ENCODE measurements at places on chromosomes 3 and 15. TPM values are rescaled to one million over a fixed set of nuclear protein-coding genes. Genes with fewer than 3 reads are reported as not detected.
A peak's percentile ranks its signal among the peaks of the same experiment; 100 is the strongest.

DNA sequence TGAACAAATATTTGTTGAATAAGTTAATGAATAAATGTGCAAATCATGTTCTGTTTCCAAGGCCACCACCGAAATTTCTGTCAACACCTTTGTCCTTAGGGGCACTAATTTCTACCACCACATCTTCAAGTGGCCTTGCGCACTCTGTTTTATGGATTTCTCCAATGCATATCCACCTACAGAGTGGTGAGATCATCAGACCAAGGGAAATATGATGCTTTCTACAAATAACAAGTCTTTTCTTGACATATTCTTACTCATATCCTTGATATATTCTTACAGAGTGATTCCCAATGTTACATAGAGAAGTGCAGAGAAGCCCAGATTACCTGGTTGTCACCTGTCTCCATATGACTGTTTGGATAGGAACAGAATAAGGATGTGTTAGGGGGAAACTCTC is 36.1 kb upstream of the TMCO5A start:
- peak; percentile 43 for DNase-seq

TSEN2 gene
- polyA plus RNA-seq = 9.5 TPM

DNA sequence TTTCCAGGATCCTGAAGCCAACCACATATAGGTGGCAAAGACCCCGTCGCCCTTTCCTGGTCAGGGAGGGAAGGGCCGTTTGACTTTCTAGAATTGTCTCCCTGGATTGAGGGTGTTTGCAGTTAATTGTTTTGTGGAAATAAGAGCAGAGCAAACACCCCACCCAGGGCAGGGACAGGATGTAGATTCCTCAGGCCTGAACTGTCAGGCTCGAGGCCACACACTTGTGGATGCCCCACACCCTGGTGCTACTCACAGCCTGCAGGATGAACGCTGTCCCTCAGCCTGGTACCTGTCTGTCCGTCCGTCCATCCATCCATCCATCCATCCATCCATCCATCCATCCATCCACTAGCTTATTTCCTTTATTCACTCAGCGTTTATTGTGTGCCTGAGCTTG is 29.9 kb upstream of the FLNB start:
- DNase-seq = no peak

DNA sequence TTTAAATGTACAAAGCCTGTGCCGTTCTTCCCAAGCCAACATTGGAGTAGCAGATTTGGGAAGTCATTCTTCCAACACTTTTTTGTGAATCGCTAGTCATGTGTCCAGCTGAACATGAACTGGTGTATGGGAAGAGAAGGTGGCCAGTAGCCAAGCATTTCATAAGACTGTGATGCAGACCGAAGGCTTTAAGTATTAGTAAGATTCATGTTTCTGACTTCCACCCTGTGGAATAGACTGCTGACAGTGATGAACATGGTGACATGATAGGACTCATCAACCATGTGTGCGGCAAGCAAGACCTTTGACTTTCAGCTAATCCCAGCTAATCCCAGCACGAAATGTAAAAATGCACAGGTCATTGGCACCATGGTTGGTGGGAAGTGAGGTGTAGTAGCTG is 48.3 kb upstream of the THSD4 start:
- peak; percentile 99 for DNase-seq

DNA sequence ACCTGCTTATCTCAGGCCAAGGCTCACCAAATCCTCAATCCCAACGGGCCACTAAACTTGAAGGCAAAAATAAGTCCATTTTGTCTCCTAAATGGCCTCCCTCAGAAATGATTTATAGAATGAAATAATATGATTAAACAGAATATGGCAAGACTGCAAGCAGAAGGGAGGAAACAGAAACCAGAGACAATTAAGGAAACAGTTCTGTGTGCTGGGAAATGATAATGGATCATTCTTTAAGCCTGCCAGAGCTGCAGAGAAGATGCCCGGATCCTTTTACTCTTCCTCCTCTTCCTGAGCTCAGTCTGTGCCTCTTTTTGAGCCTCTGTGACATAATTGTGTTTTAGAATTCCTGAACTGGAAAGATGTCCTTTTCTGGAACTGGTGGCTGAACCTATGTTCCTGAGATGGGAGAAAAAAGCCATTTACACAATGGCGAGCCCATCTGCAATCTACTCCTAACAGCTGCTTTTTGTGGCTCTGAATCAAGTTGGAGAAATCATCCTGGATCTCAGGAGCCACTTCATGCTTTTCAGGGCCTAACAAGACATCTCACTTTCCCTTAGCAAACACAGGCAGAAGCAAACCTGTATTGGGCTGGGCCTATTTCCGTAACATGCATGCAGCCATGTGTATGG is 2.8 kb upstream of the ABHD2 start:
- no peak for DNase-seq

GRCh38 chr3:69300296-69300695 is 85.6 kb downstream of the FRMD4B start:
- no peak for DNase-seq

DNA sequence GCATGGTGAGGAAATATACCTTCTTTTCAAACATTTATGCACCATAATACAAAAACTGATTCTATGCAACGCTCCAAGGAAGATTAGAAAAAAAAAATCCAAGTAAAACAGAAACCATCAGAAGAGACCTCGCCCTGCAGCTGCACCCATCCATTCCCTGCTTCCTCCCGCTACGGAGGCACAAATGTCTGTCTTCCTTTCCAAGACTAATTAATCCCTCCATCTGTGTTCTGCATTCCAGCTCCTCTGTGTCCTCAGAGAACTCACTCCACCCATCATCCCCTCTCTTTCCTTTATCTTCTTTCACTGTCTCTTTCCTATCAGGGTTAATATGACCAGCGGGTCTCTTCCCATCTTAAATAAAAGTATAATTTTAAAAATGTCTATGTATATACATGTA is 196.1 kb downstream of the ADAMTSL3 start:
- DNase-seq = no peak

GRCh38 chr3:70824773-70825172 is 512.3 kb upstream of the MDFIC2 start:
- peak; percentile 79 for DNase-seq

GRCh38 chr15:31352339-31352751 is 25.7 kb downstream of the KLF13 start:
- peak; percentile 4 for DNase-seq

Data from IMR-90 (cell line).